Frontal cortex (tissue), 4 donors: ENCODE measurements at places on chromosomes 2 and 18.

DNA sequence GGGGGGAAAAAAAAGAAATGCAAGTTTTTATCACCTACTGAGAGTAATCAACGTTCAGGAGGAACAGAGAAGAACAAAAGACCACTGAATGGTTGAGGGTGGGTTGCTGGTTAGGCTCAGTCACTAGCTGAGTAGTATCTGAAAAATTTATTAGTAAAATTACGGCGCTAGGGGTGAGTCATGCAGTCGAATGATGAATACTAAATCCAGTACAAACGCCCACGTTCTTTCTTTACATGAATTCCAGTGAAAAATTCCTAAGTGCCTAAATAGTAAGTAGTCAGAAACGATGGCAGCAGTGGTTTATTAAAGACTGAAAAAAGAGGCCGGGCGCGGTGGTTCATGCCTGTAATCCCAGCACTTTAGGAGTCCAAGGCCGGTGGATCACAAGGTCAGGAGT is 52.0 kb downstream of the TEKT4 start:
- no peak for DNase-seq

DNA sequence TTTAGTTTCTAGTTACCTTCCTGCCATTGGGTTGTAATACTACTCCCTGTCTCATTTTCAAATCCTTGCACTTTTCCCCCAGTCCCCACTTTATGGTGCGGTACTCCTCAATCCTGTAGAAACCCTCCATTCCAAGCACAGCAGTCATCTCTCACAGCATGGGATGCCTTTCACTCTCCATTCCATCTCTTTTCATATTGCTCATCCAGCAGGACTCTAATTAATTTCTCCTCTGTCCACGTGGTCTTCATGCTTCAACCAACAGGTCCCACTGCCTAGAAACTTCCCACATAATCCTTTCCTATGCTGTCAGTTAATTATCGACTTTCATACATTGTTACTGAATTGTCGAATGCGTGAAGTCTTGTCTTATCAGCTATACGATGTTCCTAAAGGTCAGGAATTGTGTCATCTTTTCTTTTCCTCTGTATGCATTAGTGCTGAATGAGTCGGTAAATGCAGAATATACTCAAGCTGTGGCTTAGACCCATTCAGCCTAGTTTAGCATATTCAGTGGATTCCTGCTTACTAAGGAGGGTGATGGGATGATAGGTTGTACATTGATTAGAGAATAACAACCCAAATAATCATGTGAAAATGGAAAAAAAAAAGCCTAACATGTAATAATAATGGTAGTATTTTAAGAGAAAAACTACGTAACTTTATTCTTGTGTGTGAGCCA is 89.7 kb downstream of the CRIM1 start:
- DNase-seq: no peak

- peak; percentile 62 for DNase-seq
These were observed 127.3 kb downstream of the PRKCE start for GRCh38 chr2:45778720-45779171.

GRCh38 chr18:12702221-12703095 is at the start of the genes CEP76 and PSMG2:
Gene CEP76 (minus strand): TSS chr18:12702723. CDS start chr18:12702548, 175 bp downstream.
Gene PSMG2 (plus strand): TSS chr18:12703042. CDS start chr18:12703108, 66 bp downstream.
- peak; percentile 83 for DNase-seq

- no peak for DNase-seq
These were observed 995.6 kb upstream of the FANCL start for GRCh38 chr2:59236723-59237122.

DNA sequence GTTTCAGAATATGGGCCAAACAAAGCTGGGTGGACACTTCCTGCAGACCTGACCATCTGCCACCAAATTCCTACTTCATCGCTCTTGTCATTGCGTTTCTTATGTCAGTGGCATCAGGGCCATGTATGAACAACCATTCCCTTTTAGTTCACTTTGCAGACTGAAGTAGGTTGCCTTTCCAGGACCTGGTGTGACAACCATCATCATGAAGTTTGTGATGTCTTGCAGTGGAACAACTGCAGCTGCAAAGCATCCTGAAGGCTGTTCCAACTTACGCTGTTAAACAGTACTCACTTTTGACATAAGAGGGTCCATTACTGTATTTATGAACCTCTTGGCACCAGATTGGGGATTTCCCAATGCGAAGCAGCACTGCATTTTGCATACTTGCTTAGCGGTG is 511.6 kb downstream of the ARHGAP15 start:
- no peak for DNase-seq

DNA sequence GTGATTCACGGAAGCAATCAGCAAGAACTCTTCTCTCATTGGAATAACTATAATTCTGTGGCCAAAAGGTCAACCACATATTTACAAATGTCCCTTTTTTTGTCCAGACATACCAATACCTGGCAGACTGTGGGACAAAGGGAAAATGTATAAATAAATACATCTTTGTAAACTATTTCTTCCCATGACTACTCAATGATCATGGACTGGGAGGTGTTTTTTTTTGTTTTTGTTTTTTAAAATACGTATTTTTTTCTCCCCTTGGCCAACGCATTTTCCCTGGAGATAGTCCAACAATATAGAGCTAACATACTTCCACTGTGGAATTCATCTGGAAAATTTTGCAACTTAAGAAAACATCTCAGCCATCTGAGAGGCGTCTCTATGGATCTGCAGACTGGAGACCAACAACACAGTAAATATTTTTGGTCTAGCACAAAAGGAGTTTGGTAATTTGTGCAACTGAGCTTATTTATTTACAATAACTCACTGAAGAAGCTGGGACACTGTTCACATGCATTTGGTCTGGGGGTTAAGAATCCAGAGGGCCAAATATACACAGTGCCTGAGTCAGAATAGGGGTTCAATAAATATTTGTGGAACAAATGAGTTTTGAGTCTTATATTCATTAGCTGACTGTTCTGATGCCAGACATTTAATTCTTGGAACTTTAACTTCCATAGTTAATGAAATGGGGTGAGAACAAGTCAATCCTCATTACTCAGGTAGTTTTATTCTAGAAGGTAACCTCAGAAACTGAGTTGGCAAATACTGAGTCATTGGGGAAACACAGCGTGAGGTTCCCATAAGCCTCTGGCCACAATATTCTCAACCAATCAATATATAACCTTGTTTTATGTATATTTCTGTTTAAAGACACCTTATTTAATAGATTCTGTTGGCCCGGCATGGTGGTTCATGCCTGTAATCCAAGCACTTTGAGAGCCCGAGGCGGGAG is 36.2 kb downstream of the CCBE1 start:
- DNase-seq: no peak

DNA sequence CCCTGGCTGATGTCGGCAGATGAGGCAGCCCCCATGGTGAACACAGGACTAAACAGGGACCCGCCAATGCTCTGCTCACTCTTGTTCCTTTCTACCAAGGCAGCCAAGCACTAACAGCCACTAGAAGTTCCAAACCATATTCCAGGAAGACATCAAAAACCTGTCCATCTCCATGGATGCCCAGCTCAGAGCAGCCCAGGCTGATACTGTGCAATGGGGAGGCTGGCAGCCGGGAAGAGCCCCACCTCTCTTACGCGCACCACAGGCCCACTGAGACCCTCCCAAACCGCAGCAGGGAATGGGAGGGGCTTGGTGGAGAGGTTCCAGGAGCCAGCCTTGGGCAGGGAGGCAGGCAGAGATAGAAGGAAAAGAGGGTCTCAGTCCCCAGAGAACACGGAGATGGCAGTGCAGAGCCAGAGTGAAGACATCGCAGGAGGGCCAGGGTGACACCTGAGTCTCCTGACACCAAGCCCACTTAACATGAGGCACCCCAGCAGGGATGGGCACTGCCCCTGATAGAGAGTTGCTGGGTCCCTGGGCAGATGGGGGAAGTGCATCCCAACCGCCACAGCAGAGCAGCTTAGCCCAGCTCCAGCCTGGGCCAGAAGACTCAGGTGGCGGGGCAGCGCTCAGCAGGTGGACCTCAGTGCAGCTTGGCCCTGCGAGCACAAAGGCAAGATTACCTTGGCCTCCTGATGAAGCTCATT is 3.4 kb downstream of the HS6ST1 start:
- peak; percentile 11 for DNase-seq

- DNase-seq: no peak
These were observed 494.9 kb downstream of the NYAP2 start for GRCh38 chr2:225894236-225894980.
